ENCODE measurements at places on chromosomes 3 and 15.

DNA sequence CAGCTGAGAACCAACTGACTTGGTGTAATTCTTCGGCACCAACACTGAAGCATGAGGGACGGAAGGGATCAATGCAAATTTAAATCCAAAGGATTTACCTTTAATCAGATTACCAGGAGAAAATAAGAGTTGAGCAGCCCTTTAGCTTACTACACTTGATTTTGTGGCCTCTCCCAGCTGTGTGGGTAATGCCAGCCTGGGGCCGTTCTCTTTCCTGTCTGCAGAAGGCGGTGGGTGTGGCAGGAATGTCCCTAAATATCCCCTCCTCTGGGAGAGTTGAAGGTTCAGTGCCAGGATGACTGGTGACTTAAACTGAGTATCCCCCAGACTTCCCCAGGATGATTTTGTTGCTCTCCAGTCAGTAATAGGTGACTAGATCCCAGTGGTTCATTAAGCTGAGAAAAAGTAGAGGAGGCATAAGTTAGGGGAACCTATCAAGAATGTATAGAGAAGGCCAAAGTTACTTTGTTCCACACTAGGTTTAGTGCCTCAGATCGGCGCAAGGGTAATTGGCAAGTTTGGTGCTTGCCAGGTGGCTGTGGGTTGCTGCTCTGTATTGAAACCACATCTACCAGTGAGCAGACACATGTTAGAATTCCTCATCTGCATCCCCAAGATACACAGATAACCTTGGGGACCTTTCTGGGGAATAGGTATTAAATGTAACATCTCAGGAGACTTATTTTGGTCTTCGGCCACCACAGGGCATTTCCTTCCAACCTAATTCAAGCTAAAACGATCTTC is 23.1 kb downstream of the MAPKBP1 start:
- no peak for DNase-seq

GRCh38 chr15:74892313-74892712 is 2.5 kb downstream of the MPI start:
- no peak for DNase-seq

DNA sequence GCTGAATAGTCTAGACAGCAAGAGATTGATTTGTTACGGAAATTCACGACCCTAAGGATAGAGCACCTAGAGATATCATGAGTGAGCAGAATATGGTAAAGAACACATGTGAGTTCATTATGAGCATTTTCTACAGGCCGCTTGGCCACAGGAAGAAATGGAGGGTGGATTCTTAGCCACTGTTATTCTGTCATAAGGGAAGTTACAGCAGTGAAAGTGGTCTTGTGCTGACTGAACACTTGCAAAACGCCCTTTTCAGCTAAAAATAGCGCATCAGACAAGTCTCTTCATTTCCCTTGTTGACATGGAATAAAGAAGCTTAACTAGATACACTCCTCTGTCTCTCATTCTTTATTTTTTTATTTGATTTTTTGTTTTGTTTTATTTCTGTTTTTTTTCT is 19.8 kb downstream of the DGKG start:
- DNase-seq: no peak

DNA sequence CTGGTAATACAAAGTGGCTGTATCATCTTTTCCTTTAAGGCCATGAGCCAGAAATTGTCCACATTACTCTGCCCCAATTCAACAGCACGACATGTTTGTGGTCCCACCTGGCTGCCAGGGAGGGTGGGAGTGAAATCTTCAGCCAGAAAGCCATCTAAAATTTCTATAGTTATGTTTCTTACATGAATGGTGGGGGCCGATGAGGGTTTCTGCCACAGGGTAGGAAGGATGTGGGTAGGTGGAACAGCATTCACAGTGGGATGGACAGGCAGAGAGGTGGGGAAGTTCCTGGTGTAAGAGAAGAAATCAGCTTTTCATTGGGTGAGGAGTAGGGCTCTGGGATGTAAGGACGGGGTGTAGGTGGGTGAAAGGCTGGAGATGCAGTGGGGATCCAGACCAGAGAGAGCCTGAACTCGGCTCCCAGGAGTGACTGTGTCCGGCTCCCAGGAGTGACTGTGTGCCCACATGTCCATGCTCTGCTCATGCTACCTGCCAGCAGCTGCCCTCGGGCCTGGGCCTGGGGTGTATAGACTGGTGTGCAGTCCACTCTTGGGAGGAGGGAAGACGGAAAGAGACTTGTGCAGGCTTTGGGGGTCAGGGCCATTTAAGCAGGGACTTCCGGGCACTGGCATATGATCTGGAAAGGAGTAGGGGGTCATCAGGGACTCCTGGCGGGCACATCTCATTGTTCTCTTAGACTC is 3.8 kb upstream of the FBLN2 start:
- DNase-seq: no peak

DNA sequence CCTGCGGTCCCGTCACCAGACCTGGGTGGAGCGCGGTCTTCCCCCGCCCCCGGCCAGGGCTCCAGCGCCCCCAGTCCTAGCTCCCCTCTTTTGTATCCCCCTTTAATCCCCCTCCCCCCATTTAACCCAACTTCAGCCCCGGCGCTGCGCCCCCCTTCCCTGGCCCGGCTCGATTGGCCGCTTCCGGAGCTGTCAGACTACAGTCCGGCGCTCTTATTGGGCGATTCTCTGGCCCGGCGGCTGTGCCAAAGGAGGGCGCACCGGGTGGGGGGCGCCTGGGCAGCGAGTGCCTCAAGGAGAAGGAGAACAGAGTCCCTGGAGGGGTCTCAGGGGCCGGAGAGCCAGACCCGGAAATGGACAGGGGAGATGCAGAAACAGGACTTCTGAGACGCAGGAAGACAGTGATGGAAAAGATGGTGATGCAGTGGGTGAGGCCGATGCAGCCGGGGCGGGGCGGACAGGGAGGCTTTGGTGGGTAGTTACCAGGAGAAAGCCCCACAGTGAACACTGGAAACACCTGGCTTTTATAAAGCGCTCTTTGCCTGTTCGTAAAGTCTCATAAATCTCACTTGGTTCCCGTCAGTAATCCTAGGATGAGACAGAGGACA is 1.2 kb upstream of the ADCY5 start:
- no peak for DNase-seq

- DNase-seq: no peak
Measured at GRCh38 chr3:163438760-163439159, 1639.5 kb downstream of the SI start.

GRCh38 chr3:188951734-188952133 is 220.0 kb upstream of the TPRG1 start:
- no peak for DNase-seq

DNA sequence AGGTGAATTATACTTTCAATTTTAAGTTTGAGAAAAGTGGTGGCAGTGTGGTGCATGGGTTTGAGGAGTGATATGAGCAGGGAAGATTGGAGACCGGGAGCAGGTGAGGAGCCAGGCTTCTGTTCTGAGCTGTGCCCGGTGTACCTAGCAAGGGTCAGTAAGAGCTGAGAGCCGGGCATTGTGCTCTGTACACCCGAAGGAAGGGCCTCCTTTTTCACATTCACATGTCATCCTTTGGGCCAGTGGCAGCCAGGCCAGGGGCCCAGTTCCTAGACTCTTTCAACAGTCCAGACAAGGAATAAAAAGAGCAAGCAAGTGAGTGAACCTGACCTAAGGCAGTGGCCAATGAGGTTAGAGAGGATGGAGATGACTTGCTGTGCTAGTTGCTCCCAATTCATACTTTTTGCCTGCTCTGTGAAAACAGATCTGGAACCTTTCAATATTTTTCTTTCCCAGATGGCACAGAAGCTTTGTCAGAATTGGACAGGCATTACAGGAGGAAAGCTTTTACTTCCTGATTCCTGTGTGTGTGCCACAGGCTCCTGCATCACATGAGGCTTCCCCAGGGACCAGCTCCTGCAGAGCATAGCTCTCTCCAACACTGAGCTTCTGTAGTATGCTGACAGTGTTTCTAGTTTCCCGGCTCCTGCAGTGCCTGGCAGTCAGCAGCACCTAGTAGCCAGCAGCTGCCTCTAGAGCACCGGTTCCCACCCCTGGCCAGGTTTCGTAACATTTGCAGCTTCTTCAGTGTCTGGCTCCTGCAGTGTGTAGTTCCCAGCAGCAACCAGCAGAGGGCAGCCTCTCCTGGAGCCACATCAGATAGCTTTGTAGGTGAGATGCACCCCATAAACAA is 5.3 kb upstream of the TRA2B start:
- DNase-seq: peak; percentile 16

- no peak for DNase-seq
Measured at GRCh38 chr3:184235381-184236032, 6.1 kb downstream of the VWA5B2 start.

DNA sequence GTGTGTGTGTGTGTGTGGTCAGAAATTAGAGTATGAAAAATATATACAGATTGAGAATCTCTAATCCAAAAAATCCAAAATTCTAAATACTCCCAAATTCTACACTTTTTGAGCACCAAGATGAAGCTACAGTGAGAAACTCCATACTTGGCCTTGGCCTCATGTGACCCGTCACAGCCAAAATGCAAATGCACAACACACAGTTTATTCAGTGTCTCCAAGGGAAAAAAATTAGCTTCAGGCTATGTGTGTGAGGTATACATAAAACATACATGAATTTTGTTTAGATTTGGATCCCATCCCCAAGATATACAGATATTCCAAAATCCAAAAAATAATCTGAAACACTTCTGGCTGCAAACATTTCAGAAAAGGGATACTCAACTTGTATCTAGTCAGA is 33.2 kb upstream of the OSTN start:
- no peak for DNase-seq

GRCh38 chr3:61924090-61924735 is 362.8 kb downstream of the PTPRG start:
- DNase-seq: no peak
